Stimulated activated naive CD4-positive, alpha-beta T cell (primary cell): ENCODE measurements at places on chromosomes 3 and 15.

DNA sequence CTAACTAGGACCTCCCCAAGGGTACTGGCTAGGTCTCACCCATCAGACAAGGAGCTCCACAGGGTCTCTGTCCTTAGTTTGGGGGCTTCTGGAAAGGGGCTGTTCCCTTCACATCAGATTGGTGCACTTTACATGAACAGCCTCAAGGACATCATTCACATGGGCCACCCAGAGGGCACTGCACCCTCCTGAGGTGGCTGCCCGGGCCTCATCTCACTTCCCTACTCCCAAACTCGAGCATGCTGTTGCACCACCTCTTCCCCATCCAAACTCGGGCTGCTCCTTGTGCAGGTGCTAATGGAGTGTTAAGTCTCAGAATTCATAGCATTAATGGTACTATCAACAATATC lies 48.1 kb downstream of the RAB11A start:
- no peak for DNase-seq

- DNase-seq = no peak
These were observed 31.5 kb upstream of the LAMP3 start for GRCh38 chr3:183193762-183194689.

DNA sequence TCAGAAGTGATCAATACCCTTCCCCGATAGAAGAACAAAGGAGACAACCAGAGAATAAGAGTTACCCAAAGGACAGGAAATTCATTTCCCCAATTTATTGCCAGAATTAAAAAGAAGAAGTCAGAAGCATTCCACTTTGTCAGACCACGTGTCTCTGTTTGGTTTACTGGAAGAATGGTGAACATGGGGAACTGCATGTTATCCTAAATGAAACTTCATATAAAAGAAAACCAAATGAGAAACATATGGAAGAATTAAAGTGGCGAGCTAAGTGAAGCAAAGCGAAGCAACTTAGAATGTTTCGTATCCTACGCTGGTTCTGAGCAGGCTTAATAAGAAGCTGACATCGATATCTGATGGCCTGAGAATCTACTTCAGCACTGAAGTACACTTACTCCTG lies 190.7 kb downstream of the MAGI1 start:
- DNase-seq = no peak

GRCh38 chr3:150232992-150233451 lies 175.1 kb upstream of the TSC22D2 start:
- no peak for DNase-seq

- no peak for DNase-seq
These were observed 51.6 kb downstream of the GATM start for GRCh38 chr15:45326741-45327140.

DNA sequence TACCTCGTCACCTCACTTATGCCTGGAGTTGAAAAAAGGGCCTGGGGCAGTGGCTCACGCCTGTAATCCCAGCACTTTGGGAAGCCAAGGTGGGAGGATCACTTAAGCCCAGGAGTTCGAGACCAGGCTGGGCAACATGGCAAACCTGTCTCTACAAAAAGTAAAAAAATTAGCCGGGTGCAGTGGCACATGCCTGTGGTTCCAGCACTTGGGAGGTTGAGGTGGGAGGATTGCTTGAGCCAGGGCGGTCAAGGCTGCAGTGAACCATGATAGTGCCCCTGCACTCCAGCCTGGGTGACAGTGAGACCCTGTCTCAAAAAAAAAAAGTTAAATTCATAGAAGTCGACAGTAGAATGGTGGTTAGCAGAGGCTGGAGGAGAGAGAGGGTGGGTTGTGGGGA lies 4.6 kb upstream of the NEIL1 start:
- DNase-seq = no peak

- no peak for DNase-seq
These were observed 29.5 kb downstream of the SLCO3A1 start for GRCh38 chr15:91882858-91883586.
